ENCODE measurements at places on chromosomes 6 and 20.
A peak's percentile ranks its signal among the peaks of the same experiment; 100 is the strongest.

GRCh38 chr6:13156381-13156780, 172.0 kb downstream of the TBC1D7 start:
- DNase-seq: no peak

DNA sequence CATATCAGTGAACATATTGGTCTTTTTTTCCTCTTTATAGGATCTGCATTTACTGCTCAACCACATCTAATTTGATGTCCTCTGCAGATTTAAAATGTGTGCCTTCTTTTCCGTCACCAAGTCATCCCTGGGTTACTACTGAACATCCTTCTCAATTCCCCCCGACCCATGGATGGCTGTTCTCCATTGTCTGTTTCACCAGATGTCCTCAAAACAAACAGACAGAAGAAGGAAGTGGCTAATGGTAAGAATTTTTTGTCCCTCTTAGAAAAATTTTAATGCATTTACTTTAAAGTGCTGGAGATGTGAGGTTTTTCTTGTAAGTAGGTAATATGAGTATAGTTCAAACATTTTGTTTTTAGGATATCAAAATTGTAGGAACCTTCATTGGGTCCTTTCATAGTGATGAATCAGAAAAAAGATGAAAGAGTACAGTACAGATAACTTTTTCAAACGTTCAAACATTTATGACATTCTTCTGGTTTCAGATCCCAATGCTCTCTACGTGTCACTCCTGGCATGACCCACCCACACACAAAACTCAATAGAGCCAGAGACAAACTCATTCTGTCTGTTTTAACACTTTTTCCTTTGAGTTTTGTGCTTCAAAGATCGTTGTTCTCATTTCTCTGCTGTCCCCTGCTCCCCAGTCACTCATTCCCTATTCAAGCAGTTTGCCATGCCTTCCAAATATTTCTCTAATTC, 276.4 kb downstream of the PRL start:
- no peak for DNase-seq

GRCh38 chr6:85115376-85115775, 334.5 kb upstream of the NT5E start:
- no peak for DNase-seq

- no peak for DNase-seq
These were observed 323.4 kb downstream of the TAF4 start for GRCh38 chr20:61742097-61742825.

GRCh38 chr6:15956205-15957106, 172.4 kb upstream of the MYLIP start:
- no peak for DNase-seq

DNA sequence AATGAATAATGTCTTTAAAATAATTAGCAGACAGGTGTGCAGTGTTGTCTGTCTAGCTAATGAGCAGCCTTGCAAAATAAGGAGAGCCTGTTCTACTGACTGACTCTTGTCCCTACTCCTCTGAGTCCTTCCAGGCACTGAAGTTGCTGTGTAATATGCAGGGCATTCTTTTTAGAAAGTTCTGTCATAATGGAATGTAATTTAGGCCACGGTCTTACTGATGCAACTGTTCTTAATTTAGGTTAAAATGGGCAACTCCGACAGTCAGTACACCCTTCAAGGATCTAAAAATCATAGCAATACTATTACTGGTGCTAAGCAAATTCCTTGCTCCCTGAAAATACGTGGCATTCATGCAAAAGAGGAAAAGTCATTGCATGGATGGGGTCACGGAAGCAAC, 133.9 kb downstream of the TIAM2 start:
- no peak for DNase-seq

GRCh38 chr20:46895906-46896242, 1.2 kb downstream of the EYA2 start:
- DNase-seq: no peak

DNA sequence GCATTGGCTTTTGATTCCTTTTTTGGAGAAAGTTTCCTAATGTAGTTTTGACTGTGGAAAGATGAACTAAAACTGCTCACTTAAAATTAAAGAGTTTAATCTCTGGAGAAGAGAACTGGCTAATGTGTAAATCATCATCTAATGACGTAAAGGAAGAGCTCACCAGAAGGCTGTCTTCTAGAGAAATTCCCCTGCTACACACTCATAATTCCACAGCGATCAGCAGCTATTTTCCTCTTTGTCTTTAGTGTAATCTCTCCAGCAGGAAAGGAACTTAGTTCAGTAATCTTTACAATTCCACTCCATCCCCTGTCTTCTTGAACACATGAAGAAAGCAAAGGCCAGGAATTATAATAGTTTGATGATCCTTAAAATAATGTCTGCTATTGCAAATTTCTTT, 15.8 kb downstream of the SPTLC3 start:
- DNase-seq: no peak

- peak; percentile 7 for DNase-seq
These were observed 50.9 kb upstream of the DACT2 start for GRCh38 chr6:168370310-168370991.

GRCh38 chr6:132143258-132143657, 192.1 kb upstream of the CCN2 start:
- no peak for DNase-seq

DNA sequence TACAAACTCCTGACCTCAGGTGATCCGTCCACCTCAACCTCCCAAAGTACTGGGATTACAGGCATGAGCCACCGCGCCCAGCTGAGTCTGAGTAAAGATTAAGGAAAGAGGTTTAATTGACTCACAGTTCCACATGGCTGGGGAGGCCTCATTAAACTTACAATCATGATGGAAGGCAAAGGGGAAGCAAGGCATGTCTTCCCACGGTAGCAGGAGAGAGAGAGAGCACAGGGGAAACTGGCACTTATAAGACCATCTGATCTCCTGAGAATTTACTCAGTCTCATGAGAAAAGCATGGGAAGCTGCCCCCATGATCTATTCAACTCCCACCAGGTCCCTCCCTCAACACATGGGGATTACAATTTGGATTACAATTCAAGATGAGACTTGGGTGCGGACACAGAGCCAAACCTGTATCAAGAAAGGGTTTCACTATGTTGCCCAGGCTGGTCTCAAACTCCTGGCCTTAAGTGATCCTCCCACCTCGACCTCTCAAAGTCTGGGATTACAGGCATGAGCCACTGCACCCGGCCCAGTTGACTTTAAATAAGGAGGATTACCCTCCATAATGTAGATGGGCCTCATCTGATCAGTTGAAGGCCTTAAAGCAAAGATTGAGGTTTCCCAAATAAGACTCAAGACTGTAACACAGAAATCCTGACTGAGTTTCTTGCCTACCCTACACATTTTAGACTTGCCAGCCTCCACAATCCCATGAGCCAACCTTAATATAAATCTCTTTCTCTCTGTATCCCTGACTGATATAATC, 13.1 kb upstream of the PEX7 start:
- no peak for DNase-seq

DNA sequence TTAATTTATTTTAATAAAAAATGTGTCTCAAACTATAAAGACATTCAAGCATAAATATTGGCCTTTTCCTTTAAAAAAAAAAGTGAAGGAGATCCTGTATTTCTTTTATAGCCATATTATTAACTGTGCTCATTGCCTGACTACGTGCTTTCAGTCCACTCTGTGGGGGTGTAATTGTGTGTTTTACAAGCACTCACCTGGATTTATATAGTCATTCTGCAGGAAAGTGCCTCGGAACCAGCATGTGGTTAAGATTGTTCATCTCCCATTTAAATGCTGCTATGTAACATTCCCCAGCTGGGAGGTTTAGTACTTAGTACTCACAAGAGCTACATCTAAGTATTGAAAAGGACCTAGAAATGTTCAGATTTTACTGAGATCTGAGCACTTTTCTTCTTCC, 47.9 kb upstream of the SLC22A16 start:
- no peak for DNase-seq

DNA sequence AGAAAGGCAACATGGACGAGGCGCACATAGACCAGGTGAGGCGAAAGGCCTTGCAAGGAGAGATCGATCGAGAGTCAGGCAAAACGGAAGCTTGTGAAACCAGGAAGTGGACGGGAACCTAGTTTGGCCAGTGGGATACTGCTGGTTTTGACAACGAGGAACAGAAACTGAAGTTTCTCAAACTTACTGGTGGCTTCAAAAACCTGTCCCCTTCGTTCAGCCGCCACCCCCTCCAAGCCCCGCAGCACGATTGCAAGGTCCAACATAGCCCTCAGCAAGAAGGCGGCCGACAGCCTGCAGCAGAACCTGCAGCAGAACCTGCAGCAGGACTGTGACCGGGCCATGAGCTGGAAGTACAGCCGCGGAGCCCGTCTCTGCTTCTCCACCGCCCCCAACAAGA, 238.0 kb downstream of the KHDC1L start:
- no peak for DNase-seq

DNA sequence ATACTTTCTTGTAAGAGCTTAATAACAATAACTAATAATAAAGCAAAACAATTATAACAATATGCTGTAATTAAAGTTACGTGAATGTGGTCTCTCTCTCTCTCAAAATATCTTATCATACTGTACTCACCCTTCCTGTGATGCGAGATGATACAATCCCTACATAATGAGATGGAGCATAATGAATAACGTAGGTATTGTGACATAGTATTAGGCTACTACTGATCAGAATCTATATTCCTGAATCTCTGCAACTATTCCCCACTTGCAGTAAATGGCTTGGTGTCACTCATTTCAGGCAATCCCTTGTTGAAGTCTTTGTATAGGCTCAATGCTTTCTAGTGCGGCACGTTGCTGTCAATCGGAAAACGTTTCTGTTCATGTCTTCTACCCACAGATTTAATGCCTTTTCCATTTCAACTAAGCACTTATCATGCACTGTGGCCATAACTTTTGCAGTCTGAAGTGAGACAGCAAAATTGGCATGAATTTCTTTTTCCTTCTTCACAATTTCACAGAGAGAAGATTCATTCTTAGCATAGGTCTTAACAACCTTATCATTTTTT, 32.3 kb downstream of the MOXD1 start:
- no peak for DNase-seq

GRCh38 chr6:14344486-14344885, 226.9 kb downstream of the CD83 start:
- no peak for DNase-seq

GRCh38 chr6:5128351-5128750, 43.2 kb downstream of the PPP1R3G start:
- no peak for DNase-seq

- DNase-seq: no peak
These were observed 1.0 kb upstream of the VSTM2L start for GRCh38 chr20:37901654-37902503.

- no peak for DNase-seq
These were observed 22.2 kb downstream of the CHMP4B start for GRCh38 chr20:33833333-33833732.

DNA sequence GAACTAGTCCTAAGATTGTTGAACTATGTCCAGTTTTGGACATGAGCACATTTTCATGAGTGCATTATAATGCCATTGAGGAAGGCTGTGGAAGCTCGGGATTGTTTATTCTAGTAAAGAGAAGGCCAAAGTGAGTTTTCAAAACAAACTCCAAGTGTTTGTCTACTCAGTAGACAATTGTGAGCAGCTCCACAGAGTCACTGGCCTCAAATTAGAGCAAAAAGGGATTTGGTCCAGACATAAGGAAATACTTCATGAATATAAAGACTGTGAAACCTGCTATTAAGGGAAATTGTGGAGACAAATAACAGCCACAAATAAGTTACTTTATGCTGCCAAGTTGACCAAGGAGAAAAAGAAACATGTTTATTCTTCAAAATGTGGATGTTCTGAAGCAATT, 42.6 kb upstream of the PREP start:
- DNase-seq: no peak

DNA sequence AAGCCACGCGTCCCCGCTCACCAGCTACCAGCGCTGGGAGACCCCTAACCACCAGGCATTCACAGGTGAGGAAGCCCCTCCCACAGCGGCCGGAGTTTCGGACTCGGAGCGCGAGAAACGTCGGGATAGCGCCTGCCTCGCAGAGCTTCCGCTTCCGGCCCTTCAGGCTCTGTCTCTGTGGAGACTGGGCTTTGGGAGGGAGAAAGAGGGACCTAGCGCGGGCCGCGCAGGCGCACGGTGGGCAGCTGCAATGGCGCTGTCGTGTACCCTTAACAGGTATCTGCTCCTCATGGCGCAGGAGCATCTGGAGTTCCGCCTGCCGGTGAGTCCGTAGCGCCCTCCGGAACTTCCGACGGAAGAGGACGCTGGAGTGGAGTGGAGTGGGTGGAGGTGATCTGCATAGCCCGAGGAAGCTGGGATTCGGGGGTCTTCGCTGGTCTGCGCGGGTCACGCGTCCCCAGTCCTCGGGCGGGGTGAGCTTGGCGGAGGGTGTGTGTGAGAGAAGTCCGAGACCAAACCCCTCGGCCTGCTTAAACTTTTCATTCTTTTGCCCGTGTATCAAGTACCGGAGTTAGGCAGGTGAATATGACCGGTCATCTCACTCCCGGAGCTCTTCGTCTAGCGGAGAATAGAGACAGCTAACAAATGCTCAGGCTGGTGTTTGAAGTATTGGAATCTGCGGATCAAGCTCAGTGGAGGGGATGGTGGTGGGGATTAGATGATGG, at the start of gene TRMT11:
Gene TRMT11 (plus strand): TSS at position 240 of the 725 bp plus-strand sequence. CDS start 11 bp downstream, at position 251.
- DNase-seq: peak; percentile 66

DNA sequence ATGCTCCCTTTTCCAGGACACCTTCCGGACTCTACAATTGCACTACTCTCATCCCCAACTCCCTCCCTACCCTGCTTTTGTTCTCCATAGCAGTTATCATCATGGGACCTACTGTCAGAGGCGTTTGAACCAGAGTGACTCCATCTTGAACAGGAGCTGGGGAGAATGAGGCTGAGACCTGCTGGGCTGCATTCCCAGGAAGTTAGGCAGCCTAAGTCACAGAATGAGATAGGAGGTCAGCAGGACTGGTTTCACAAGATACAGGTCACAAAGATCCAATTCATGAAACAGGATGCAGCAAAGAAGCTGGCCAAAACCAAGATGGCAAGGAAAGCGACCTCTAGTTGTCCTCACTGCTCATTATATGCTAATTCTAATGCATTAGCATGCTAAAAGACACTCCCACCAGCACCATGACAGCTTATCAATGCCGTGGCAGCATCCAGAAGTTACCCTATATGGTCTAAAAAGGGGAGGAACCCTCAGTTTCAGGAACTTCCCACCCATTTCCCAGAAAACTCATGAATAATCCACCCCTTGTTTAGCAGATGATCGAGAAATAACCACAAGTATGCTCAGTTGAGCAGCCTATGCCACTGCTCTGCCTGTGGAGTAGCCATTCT, 15.6 kb downstream of the SLC13A3 start:
- DNase-seq: no peak

DNA sequence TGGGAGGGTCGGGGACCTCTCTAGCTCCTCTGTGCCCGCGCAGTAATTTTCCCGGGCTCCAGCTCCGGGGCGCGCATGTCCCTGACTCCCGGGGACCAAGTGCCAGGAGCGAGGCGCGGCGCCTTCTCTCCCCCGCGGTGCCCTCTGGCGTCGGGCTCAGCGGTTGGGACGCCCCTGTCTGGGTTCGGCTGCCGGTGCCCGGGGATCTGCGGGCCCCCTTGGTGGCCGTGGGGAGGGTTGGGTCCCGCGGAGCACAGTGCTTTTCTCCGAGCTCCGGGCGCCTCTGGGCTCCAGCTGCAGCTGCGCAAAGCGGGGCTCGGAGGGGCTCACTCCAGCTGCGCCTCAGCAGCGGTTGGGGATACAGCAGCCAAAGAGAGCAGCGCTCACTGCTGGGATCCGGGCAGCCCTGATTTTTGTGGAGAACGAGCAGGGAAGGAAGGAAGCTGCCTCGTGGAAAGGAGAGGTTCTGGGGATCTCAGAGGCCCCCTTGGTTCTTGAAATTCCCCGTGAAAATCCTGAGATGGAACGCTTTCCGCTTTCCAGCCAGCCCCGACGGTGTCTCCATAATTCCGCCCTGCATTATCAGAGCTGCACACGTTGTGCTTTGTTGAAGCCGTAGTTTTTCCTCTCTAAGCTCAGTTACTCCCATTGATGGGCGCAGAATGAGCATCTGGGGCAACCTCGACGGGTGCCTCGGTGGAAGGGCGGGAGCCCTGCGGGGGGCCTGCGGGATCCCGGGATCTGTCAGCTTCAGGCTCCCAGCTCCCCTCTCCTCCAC, 861 bp downstream of the PPP1R14C start:
- no peak for DNase-seq
